ENCODE measurements at places on chromosomes 16 and 17.
A peak's percentile ranks its signal among the peaks of the same experiment; 100 is the strongest.

- no peak for DNase-seq
Measured at GRCh38 chr16:2308089-2308962, 32.2 kb downstream of the ABCA3 start.

DNA sequence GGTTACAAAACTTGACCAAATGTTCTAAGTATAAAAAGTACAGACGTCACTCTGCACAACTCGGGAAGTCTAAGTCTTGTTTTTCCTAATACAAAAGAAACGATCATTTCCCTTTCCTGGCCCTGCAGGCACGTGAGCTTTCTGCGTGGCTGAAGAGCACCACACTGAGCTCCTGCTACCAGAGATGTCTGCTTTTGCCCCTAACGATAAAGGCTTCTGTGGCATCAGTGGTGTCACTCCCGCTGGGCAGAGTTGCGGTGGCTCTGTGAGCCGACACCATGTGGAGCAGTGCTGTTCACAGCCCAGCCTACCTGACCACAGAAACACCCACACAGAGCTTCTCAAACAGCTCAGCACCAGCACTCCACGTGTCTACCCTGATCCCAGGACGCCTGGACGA, 20.5 kb downstream of the EMC8 start:
- no peak for DNase-seq

GRCh38 chr16:11016993-11017392, 72.6 kb downstream of the CLEC16A start:
- DNase-seq: peak; percentile 77

- DNase-seq: peak; percentile 65
Measured at GRCh38 chr17:82531431-82531881, 11.9 kb downstream of the FOXK2 start.

All from foreskin keratinocyte (primary cell).